ENCODE measurements at places on chromosomes 6 and 20. TPM values are rescaled to one million over a fixed set of nuclear protein-coding genes. Genes with fewer than 3 reads are reported as not detected.

DNA sequence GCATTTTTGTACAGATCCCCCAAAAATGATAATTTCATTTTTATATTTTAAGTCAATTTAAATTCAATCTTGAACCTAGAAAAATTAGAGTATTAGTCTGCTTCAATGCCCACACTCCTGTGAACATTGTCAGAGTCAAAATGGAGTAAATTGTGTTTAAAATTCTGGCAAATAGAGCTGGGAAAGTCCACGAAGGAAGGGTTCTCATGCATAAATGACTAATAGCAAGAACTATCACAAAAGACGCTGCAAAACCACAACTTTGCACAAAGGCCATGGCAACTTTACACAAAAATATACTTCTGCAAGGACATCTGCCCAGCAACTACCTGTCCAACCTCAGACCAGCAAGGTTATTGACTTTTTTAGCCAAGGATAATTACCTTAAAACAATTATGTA lies 203.2 kb upstream of the SMLR1 start:
- peaks cover 4% of the 10 kb centered on the region for H3K4me1 ChIP-seq
- no peak overlapping the region for H3K4me3 ChIP-seq
- no peaks in the 10 kb centered on the region for H3K27me3 ChIP-seq
- DNase-seq, result no peak
- no peak overlapping the region for H3K27ac ChIP-seq

- H3K4me3 ChIP-seq, result no peak overlapping the region
- no peaks in the 10 kb centered on the region for H3K27me3 ChIP-seq
Observed at GRCh38 chr20:1979106-1979778, 14.6 kb downstream of the PDYN start.

DNA sequence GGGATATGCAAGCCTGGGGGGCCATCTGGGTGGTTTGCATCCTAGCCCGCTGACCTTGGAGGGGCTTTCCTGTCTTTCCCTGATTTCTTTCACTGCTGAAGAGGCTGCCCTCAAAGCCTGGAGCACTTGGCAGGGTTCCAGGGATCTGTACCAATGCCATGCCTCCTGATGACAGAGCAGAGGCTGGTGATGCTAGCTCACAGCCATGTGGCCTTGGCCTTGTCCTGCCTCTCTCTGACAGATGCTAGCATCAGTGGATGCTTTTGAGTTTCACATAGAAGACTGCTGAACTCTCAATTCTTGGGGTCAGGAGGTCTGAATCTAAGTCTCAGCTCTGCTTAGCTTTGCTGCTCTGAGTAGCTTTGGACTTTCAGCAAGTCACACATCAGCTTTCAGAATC lies 21.9 kb upstream of the RREB1 start:
- H3K4me1 ChIP-seq, result peaks cover 22% of the 10 kb centered on the region
- no peak overlapping the region for H3K4me3 ChIP-seq
- no peaks in the 10 kb centered on the region for H3K36me3 ChIP-seq

DNA sequence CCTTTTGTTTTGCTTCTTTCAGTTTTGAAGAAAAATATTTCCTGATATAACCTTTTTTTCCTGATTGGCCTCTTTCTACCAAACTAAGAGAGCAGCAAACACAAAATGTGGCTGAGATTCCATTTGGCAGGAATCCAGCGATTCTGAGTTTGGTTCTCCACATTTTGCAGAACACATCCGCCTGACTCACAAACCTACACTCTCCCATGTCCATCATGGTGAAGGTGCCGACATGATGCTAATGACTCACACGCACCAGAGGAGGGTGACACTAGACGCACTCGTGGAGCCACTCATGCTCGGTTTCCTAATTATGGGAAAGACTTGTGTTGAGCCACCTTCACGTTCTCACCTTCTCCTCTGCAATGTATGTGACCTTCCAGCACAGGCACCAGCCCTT lies 45.9 kb upstream of the DUSP22 start:
- no peaks in the 10 kb centered on the region for H3K4me1 ChIP-seq
- no peak for DNase-seq
- H3K27ac ChIP-seq, result no peak overlapping the region

DNA sequence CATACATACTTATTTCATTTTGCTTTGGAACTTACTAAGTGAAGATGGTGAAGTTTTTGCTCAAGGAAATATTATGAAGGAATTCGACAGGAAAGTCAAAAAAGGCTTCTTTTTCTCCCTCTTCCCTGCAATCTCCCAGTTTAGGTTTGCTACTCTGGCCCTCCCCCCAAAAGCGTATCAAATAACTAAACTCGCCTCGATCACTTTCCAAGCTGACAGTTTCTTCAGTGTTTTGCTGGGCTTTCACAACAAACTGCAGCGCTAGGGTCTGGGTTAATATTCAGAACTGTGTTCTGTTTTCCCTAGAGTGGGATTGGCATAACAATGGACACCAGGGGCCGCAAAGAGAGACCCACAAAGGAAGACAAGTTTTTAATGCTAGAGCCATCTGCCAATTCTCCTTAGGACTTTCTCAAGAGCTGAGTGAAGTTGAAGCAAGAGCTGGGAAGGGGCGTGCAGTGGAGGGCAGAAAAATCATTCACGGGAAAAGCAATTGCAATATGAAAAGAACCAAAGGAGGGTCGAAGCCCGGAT lies 57.8 kb downstream of the ATP9A start:
- H3K36me3 ChIP-seq, result no peaks in the 10 kb centered on the region
- peaks cover 42% of the 10 kb centered on the region for H3K4me1 ChIP-seq
- H3K27me3 ChIP-seq, result no peaks in the 10 kb centered on the region
- peak overlapping the region; percentile 31 for H3K4me3 ChIP-seq

DNA sequence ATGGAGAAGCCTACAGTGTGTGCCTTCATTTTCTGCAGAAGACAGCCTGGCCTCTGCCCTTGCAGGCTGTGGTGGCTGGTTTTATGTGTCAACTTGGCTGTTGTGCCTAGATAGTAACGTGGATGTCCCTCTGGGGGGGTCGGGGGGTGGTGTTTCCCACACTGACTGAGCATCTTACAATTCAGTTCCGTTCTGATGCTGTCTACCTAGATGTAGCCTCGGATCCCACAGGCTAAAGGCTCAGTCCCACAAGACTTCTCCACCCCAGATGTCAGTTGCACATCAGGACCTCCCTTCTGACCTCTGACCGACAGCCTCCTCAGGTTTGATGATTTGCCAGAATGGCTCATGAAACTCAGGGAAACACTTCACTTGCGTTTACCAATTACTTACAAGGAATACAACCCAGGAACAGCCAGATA lies 4.4 kb downstream of the PYGB start:
- no peak for DNase-seq
- H3K4me3 ChIP-seq, result no peak overlapping the region
- no peak overlapping the region for H3K27ac ChIP-seq
- H3K36me3 ChIP-seq, result no peaks in the 10 kb centered on the region

DNA sequence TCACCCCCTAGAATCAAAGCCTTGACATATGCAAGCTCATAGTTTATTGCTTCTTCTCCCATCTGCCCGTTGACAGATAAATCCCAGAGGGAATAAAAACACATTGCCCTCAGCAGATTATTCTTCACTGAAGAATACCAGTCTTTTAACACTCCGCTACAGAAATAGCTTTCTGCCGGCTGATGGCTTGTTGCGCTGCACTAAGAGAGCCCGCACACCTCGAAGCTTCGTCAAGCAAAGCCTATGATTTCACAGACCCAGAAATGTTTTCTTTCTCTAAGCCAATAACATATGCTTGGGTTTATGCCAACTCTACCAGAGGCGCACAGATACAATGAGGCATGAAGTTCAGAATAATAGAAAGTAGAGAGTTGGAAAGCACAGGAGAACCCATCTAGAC lies 208.9 kb upstream of the FOXQ1 start:
- H3K27ac ChIP-seq, result no peak overlapping the region
- H3K4me3 ChIP-seq, result no peak overlapping the region
- peaks cover 2% of the 10 kb centered on the region for H3K36me3 ChIP-seq
- no peak for DNase-seq

- peaks cover 13% of the 10 kb centered on the region for H3K4me1 ChIP-seq
- H3K4me3 ChIP-seq, result no peak overlapping the region
- no peak for DNase-seq
- H3K36me3 ChIP-seq, result no peaks in the 10 kb centered on the region
Observed at GRCh38 chr20:62147528-62147927, 4.0 kb downstream of the SS18L1 start.

DNA sequence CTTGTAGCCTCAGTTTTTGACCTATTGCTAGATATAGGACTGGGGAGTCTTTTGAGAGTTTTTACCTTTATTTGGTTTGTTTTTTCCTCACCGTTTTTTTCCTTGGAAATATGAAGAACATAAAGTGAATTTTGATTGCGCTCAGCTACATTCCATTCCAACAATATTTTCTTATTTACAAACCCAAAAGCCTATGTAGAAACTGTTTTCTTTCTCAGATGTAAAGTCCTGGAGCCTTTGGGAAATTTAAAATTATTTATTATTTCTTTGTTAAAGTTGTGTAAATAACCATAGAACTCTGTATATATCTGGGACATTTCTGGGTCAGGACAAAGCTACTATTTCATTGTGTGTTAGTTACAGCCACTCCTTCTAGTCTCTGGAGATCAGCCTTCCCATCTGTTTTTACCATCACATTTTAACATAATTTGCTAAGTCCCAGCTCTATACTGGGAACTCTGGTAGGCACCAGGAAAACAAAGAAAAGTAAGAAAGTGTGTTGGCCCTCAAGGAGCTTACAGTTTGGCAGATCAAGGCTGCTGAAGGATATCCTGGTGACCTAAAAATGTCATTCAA lies 68.8 kb downstream of the JAG1 start:
- no peaks in the 10 kb centered on the region for H3K4me1 ChIP-seq
- H3K4me3 ChIP-seq, result no peak overlapping the region
- no peaks in the 10 kb centered on the region for H3K36me3 ChIP-seq
- no peak overlapping the region for H3K27ac ChIP-seq

- H3K4me3 ChIP-seq, result no peak overlapping the region
- no peaks in the 10 kb centered on the region for H3K27me3 ChIP-seq
- H3K27ac ChIP-seq, result no peak overlapping the region
- no peak for DNase-seq
- H3K36me3 ChIP-seq, result no peaks in the 10 kb centered on the region
Observed at GRCh38 chr20:52601295-52601971, 370.7 kb upstream of the TSHZ2 start.

DNA sequence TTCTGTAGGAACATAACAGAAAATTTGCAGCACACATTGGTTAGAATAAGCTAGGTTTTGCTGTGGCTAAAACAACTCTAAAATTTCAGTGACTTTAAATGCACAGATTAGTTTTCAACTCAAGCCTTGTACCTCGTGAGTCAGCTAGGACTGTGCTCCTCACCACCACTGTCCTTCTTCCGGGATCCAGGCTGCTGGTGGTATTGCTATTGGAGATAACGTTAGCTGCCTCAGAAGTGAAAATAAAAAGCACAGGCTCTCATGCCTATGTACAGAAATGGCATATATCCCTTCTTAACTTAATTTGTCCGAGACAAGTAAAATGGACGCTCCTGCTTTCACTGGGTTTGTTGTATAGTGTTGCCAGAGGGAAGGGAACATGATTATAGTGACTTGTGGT lies 931.1 kb upstream of the EYS start:
- H3K27me3 ChIP-seq, result no peaks in the 10 kb centered on the region
- H3K4me3 ChIP-seq, result no peak overlapping the region
- H3K27ac ChIP-seq, result no peak overlapping the region

GRCh38 chr6:50128420-50129005 lies 78.8 kb upstream of the DEFB112 start:
- H3K27ac ChIP-seq, result no peak overlapping the region
- peak; percentile 47 for DNase-seq
- no peaks in the 10 kb centered on the region for H3K4me1 ChIP-seq
- H3K27me3 ChIP-seq, result no peaks in the 10 kb centered on the region
- no peaks in the 10 kb centered on the region for H3K36me3 ChIP-seq

- H3K4me1 ChIP-seq, result peaks cover 39% of the 10 kb centered on the region
- DNase-seq, result peak; percentile 45
- no peak overlapping the region for H3K27ac ChIP-seq
- peaks cover 27% of the 10 kb centered on the region for H3K27me3 ChIP-seq
- H3K4me3 ChIP-seq, result peak overlapping the region; percentile 94
Observed at GRCh38 chr6:37784585-37784967, 35.0 kb upstream of the ZFAND3 start.

- no peak overlapping the region for H3K27ac ChIP-seq
- no peak for DNase-seq
Observed at GRCh38 chr6:139355172-139355571, 19.3 kb downstream of the CITED2 start.

GRCh38 chr20:59731376-59731775 lies 127.0 kb downstream of the PHACTR3 start:
- H3K36me3 ChIP-seq, result no peaks in the 10 kb centered on the region
- DNase-seq, result no peak
- no peak overlapping the region for H3K4me3 ChIP-seq
- peaks cover 4% of the 10 kb centered on the region for H3K27me3 ChIP-seq

- no peak overlapping the region for H3K27ac ChIP-seq
- no peaks in the 10 kb centered on the region for H3K4me1 ChIP-seq
- no peaks in the 10 kb centered on the region for H3K36me3 ChIP-seq
- no peaks in the 10 kb centered on the region for H3K27me3 ChIP-seq
Observed at GRCh38 chr6:150299873-150300485, 68.8 kb upstream of the IYD start.

GRCh38 chr6:15073344-15073789 lies 172.5 kb upstream of the JARID2 start:
- H3K4me3 ChIP-seq, result no peak overlapping the region
- no peak overlapping the region for H3K27ac ChIP-seq
- peaks cover 17% of the 10 kb centered on the region for H3K4me1 ChIP-seq
- no peak for DNase-seq

GRCh38 chr6:9103876-9104521 lies 668.7 kb upstream of the SLC35B3 start:
- DNase-seq, result peak; percentile 29
- H3K36me3 ChIP-seq, result no peaks in the 10 kb centered on the region
- no peak overlapping the region for H3K27ac ChIP-seq
- no peaks in the 10 kb centered on the region for H3K4me1 ChIP-seq
- no peak overlapping the region for H3K4me3 ChIP-seq

DNA sequence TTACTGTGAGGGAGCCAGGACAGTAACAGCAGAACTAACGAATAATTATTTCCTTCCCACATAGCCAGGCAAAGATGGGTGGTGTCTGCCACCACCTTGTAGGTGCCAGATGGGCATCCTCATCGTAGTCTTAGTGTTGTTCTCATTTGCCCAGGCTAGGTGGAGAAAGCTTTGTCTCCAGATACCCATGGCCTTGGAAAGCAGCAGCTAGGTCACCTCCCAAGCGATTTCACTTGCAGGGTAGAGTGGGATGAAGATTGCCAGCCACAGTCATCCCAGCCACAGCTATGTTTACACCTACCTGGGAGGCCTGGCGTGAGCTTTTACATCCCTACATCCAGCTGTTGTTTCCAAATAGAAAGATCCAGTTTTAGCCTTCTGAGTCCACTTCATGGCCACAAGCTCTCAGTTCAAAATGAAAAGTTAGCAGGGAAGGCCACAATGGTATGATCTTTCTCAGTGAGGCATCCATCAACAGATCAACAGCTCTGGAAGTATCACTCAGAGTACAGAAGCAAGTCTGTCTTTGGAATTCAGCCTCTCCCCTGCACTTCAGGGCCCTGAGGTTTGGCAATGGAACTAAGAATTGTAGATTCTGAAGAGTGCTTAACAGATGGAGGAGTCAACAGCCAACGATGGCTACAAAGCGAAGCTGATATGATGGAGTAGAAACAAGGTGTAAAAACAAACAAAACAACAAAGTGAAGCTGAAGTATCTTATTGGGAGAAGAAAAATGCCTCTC lies 11.0 kb upstream of the SNRPC start:
- no peak overlapping the region for H3K4me3 ChIP-seq
- H3K27me3 ChIP-seq, result no peaks in the 10 kb centered on the region
- no peaks in the 10 kb centered on the region for H3K36me3 ChIP-seq
- H3K4me1 ChIP-seq, result no peaks in the 10 kb centered on the region

Gene IP6K3
- 0.14 TPM for total RNA-seq

Gene PLCG1
- 206 TPM for total RNA-seq

Gene ID1
- 452 TPM for total RNA-seq

Gene OPN5
- total RNA-seq, result not detected

Gene TREML1
- not detected for total RNA-seq

Gene SAMD10
- 2.8 TPM for total RNA-seq

Gene RSPH4A
- 0.52 TPM for total RNA-seq

Data from GM23338 (cell line).